Caudate nucleus (tissue), 63 donors: ENCODE measurements at places on chromosomes 6 and 20.

- no peak for DNase-seq
These were observed 129.9 kb downstream of the UTRN start for GRCh38 chr6:144415014-144415413.

DNA sequence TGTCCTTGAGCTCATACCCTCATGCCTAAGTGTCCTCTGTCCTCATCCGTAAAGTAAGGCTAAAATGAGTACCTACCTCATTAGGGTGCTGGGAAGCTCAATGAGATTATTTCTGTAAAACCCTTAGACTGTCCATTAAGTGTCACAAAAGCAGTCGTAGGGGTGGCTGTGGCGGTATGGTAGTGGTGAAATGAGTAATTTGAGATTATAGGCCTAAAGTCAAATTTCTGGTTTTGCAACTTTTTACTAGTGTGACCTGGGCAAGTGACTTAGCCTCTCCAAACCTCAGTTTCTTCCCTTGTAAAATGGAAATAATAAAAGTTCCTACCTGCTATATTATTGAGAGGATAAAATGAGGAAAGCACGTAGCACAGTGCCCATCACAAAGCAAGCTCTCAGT, 148.2 kb upstream of the AKAP12 start:
- no peak for DNase-seq

DNA sequence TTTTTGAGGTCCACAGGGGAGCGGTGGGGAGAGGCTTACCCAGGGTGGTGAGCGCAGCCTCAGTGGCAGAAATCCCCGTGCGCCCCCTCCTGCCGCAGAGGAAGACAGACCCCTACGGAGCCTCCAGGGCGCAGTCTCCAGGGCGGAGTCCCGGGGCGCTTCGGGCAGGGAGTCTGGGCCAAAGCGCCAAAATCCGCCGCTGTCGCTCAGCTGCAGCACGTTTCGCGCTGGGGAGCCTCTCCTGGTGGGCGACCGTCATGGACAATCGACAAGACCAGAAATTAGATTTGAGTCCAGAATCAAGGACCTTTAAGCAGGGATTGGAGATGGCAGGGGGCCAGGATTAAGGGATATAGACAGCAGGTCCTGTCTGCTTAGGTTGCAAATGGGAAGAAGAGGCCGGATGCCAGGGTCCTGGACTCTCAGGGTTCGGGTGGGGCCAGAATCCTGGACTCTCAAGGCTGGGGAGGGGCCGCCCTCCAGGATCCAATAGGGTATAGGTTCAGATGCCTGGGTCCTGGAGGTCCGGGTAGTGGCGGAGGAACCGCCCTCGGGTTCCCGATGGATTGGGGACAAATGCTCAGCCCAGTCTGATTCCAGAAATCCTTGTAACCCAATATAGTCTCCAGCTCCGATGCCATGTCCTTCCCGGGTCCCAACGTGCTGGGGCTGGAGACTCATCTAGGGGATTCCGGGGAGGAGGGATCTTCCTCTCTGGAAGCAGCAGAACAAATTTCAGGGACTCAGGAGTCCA, 7.9 kb upstream of the HLA-E start:
- no peak for DNase-seq

GRCh38 chr6:41508479-41508878, 37.7 kb upstream of the FOXP4 start:
- no peak for DNase-seq

DNA sequence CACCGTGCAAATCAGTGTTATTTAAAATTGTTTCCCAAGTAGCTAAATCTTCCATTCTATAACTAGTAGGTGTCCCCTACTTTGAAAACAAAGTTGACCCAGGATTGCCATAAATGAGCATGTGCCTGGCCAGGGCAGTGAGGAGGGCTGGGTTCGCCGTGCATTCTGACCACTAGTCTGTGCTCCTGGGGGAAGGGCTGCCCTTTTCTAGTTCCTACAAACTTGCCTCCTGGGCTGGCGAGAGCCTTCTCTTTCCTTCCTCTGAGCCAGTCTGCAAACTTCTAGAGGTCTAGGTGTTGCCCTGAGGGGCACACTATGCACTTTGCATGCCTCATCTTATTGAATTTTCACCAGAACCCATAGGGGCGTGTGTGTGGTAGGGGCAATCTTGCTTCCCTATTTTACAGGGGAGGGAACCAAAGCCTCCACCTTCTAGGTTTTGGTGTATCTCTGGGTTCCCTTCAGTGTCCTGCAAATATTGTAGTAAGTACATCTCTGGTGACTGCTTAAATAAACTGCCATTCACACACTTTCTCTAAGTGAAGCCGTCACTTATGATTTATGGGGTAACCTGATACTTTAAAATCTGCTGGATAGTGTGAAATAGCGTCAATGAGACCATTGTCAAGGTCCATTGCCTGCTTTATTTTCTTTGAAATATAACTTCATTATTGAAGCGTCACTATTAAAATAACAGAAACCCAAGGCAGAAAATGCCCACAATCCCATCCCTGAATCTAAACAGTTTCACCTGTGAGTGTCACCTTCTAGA, 42.2 kb downstream of the CDH26 start:
- DNase-seq = no peak

DNA sequence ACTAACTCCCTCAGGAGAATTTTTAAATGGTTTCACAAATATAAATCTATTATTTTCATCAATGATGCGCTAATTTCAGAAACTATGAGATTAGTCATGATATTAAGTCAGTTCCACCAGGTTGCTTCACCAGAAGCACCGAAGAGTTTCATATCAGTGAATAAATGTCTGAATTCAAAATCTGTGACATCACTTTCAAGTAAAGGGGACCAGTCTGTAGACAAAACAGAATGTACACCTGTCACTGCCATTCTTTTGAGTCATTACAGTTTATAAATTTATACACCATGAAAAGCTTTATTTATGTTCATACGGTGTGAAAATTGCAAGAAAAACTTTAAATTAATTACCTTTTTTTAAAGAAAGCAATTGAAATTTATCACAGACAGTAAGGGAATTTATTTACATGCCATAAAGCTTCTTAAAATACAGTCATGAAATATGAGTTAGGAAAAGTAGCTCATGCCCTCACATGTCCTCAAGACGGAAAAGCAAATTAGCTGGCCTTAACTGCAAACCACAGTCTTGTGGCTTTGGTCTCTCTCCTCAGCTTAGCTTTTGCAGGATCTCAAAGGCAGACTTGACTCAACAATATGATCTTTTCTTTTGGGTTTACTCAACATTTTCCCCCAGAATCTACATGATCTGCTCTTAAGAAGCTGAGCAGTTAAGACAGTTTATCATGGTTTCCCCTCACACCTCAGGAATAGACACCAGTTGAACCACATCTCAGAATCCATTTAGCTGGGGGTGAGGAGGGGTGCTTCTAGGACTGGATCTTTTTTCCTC, 177.7 kb upstream of the MCHR2 start:
- no peak for DNase-seq

DNA sequence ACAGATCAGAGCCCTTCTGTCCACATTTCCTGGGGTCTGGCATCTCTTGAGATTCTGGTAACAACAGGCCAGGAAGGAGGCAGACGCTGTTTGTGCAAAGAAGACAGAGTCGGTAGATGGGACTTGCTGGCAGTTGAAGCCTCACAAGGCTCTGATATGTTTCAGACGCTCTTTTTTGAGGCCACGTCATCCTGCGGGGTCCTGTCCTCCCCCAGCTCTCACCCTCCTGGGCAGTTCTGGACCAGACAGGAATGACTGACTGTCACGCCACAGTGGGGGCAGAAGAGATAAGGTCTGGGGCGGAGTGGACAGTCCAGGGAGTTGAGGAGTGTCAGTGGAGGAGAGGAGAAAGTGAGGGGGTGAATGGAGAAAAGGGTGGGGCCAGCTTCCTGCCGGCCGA, 87.1 kb upstream of the SULF2 start:
- DNase-seq = no peak

- no peak for DNase-seq
These were observed 361.9 kb upstream of the JARID2 start for GRCh38 chr6:14883921-14884320.

DNA sequence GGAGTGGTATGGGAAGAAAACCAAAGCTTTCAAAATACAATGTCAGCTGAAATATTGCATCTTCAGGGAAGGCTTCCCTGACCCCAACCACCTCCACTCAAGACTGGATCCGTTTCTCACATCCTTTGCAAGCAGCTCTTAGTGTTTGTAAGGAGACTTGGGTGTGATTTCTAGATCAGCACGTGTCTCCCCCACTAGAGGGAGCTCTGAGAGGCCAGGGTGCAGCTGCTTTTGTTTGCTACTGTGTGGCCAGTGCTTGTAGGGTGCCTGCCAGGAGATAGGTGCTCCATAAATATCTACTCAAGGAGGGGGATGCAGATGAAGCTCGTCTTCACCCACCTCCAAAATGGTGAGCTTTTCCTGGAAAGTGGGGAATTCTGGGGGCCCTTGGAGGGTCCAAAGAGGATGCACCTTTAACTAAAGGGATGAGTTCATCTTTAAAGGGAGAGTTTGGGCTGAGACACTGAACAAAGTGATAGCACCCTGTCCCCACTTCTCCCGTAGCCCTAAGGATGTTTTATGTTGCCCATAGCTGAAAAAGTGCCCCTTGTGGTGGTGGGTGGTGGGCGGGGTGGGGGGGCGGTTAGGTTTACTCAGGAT, 52.6 kb upstream of the MAFB start:
- DNase-seq = no peak

- no peak for DNase-seq
These were observed 8.1 kb downstream of the FOXA2 start for GRCh38 chr20:22576273-22576672.

DNA sequence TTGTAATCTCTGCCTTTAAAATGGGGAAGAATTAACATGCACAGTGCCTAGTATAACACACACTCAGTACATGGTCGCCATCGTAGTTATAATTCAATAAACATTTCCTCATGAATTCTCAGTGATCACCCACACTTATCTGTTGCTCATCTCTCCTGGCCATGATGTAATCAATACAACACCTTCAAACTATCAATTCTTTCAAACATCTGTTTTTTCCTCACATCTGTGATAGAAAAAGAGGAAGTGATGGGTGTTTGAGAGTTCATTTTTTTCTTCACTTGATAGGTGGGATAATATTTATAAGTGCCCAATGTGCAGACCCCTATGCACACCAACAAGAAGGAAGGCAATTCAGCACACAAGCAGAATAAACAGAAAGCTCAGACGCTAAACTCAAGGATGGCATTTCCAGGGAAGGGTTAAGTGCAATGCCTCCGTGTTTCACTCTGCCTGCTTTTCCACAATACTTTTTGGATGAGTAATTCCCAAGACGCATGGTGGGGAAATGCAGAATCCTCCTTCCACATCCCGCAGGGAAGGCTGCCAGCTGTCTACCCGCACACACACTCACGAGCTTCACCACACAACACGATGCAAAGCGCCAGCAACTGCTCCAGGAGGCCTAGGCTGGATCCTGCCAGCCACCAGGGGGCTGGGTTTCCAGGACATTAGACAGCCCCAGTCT, 100.3 kb downstream of the GMPR start:
- DNase-seq = no peak

GRCh38 chr6:99092461-99092860, 144.7 kb upstream of the FBXL4 start:
- DNase-seq = no peak

DNA sequence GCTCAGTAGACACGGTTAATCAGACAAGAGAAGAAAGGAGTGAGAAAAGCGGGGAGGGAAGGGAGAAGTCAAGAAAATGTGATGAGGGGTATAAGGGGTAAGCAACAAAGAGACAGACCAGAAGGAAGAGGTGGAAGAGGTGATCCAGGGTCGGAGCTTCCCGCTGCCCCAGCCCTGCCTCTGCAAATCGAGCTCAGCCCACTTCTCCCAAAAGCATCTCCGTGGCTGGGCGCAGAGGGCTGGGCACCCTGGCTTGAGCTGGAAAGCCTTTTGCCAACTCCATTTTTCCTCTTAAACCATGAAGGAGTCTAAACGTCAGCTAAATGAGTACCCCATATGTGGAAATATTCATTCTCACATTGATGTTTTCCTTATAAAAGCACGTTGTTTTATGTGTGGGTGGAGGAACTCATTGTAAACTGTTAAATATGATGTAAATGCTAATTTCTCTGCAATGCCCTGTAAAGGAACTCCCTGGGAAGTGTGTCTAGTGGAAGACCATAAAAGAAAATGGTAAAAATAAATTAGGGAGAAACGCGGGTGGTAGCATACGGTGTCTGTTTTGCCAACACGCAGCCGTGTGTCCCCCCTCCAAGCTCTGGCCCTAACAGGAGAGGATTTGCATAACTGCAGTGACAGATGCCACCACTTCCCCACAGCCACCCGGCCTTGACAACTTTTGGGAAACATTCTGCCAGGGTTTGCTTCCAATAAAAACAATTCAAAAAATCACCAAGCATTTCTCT, 55.2 kb upstream of the MAFB start:
- no peak for DNase-seq

DNA sequence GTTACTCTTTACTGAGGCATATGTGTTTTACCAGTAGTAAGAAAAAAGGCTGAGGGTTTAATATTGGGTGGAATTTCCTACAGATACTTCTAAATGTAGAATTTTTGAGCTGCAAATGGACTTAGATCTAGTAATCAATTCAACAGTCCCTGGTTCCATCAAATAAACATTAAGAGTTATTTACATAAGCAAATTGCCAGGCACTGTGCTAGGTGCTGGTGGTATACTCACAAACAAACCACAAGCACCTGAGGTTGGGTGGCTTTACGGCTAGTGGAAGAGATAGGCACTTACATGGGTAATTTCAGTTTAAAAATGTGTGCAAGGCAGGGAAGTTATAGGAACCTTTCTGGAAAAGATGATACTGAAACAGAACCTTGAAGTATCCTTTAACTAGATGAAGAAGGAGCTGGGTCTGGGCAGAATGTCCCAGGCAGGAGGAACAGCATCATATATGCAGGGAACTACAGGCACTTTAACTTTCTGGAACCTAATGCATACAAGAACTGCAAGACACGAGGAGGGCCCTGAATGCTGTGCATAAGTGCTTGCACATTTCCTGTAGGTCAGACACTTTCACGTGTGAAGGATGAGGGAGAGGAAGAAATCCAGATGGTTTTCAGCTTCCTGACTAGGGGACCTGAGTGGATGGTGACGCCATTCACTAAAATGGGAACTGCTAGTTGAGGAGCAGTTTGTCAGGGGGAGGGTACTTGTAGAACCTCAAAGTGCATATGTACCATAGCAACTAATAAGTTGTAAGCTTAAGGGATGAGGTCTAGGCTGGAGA, 4.5 kb downstream of the CCN6 start:
- no peak for DNase-seq

- DNase-seq = no peak
These were observed 6.2 kb downstream of the BMP7 start for GRCh38 chr20:57259938-57260921.

DNA sequence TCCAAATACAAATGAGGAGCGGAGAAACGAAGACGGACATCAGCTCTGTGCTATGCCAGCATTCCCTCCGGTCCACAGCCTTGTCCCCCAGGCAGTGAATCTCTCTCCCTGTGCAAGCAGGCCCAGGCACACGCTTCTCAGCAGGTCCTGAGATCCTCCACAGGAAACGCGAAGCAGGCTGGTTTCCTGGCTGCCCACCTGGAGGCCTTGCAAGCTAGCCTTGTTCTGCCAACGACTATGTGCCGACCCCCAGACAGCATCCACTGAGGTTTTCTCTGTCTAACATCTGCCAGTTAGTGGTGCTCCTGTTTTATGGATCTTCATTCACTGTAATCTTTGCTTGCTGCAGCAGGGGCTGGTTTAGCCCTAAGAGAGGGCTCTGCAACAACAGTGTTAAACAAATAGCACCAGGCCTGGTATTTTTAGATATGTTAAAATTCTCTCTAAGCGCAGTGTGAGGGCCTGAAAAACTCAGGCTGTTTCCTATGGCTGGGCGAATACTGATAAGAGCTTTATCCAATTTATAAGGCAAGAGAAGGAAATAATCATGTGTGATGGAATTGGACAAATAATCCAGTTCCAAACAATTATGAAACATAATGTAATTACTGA, 386.0 kb upstream of the ARID1B start:
- DNase-seq = no peak
